CD4-positive, alpha-beta T cell (primary cell): ENCODE measurements at places on chromosomes 2 and 18. TPM values are rescaled to one million over a fixed set of nuclear protein-coding genes. Genes with fewer than 3 reads are reported as not detected.

Gene ESPNL
- not detected for total RNA-seq

Gene LPIN1
- 128 TPM for total RNA-seq

Gene RAB3GAP1
- total RNA-seq = 37.0 TPM

Gene SP5
- total RNA-seq = not detected

Gene DCC
- not detected for total RNA-seq

Gene SEMA4C
- 56.8 TPM for total RNA-seq

DNA sequence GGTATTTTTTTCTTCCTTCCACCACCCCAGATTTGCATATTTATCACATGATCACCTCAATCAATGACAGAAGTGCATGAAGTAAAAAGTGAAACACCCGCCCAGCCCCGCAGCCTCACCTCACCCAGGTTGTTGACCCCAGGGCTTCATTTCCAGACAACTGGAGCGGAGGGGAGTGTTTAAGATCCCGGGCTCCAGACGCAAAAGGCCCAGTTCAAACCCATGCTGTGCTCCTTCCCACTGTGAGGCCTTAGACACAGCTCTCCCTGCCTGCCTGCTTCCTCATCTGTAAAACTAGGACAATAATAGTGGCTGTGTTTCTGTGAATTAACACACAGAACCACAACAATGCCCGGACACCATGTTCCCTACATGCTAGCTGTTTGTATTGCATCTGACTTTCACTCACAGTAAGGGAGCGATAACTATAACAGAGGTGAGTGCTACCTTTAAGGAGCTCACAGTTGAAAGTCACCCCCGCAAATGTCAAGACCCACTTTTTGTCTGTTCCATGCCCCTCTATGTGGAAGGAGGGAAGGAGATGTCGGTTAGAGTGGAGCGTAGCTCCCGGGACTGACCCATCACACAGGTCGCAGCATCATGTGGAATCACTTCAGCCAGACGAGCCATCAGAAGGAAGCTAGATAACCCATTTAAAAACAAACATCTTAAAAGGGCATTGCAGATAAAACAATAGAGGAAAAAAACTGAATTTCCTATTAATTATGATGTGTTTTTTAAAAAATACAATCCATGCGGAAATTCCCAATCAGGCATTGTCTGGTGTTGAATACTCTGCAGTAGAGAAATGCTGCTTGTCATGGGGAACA is 77.5 kb upstream of the DAPL1 start:
- DNase-seq = no peak

- no peak for DNase-seq
Observed at GRCh38 chr18:336713-337112, 68.9 kb upstream of the THOC1 start.

DNA sequence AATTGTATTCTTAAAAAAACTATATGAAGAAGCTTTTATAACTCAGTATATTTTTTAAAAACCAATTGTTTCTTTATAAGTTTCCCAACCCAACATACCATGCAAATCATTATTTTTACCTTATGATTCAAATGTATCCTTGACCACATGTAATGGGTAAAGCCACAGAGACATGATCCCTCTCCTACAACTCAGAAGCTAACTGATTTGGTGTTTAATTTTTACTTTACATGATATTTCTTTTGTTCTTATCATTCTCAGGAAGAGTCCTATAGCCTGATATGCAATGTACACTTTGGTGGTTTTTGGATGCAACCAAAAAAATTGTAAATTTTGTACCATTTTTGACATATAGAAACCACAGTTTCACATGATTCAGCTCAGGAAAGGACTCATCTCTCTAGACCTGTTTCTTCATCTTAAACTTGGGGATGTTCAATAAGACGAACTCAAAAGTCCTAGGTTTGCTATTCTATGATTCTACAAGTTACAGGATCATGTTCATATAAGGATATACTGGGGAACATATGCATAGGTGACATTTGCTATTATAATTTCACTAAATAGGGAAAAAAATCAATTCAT is 85.2 kb upstream of the RBBP8 start:
- DNase-seq = no peak

DNA sequence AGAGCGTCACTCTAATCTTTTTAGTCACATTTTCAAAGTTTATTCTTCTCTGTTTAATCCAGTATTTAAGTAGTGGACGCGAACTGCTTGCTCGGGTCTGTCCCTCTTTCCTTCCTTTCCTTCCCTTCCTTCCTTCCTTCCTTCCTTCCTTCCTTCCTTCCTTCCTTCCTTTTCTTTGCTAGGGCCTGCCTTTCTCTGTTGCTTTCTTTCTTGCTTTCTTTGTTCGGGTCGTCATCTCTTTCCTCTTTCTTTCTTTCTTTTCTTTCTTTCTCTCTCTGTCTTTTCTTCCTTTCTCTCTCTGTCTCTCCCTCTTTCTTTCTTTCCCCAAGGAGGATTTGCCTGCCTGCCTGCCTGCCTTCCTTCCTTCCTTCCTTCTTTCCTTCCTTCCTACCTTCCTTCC is 3.0 kb upstream of the ACKR3 start:
- DNase-seq = no peak

DNA sequence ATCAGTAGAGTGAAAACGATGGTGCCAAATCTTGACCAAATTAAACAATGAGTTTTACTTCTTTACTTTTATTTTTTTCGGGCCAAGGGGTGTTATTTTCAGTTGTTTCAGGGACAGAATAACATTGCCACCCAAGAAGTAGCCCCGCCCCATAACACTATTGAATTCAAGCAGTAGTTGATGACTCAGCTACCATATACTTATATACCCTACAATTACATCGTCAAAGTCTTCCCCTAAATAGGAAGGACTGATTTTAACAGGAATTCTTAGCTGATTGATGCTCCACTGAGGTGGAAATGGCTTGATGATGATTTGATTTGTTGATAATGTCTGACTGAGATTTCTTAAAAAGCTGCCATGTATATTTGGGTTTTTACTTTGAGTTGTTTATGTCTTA is 24.7 kb downstream of the LYPD6B start:
- no peak for DNase-seq

DNA sequence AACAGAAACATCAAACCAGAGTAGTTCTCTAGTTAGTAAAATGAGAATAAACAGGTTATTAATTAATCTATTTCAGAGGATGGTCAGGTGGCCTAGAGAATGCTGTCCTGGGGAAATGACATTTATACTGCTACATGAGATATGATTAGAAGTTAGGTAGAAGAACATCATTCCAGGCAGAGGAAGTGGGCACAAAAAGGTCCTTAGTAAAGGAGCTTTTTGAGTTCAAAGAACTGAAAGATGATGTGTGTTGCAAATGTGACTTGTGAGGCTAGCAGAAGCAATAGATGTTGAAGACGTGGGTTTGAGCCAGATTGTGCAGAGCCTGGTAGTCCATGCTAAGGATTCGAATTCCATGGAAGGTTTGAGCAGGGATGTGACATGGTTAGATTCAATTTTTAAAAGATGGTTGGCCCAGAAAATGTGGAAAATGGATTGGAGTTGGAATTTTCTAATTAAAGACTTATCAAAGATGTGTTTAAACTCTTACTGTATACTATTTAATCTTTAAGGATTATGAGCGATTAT is 34.2 kb downstream of the RAB10 start:
- no peak for DNase-seq

GRCh38 chr18:21242141-21242779 is at the start of gene GREB1L:
TSS of gene GREB1L (plus strand) at chr18:21242232. CDS start at chr18:21383519, 141,287 bp downstream.
- no peak for DNase-seq

- no peak for DNase-seq
Observed at GRCh38 chr2:221708902-221709301, 136.8 kb upstream of the EPHA4 start.

DNA sequence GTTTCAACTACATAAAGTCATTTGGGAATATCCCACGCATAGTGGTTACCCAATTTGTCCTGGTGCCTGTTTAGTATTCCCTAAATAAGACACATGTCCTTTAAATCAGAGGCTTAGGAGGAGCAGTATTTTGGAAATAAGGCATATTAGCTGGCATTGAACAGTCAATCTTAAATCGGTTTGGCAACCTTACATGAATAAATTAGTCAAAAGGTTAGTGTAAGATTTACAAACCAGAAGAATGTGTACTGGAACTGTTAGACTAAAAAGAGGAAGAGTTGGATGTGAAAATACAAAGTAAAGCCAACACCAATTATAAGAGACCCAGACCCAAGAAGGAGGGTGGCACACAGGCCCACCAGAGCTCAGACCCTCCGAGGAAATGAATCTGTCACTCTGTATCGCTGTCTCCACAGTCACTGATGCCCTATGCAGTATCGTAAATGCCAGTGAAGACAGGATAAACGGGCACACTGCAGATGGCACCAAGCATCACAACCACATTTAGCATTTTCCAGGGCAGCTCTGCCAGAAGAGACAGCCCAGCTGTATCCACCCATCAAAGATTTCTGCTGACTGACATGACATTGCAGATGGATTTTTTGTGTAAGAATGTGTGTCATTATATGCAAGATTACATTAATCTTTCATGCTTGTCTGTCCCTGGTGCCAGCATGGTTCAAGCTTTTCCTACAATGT is 90.4 kb downstream of the CERKL start:
- DNase-seq = no peak

- no peak for DNase-seq
Observed at GRCh38 chr18:34251919-34252318, 27.2 kb upstream of the NOL4 start.

- no peak for DNase-seq
Observed at GRCh38 chr2:19140463-19141208, 217.8 kb downstream of the OSR1 start.
